Thoracic aorta (tissue), 2 donors: ENCODE measurements at places on chromosomes 1 and 21.

DNA sequence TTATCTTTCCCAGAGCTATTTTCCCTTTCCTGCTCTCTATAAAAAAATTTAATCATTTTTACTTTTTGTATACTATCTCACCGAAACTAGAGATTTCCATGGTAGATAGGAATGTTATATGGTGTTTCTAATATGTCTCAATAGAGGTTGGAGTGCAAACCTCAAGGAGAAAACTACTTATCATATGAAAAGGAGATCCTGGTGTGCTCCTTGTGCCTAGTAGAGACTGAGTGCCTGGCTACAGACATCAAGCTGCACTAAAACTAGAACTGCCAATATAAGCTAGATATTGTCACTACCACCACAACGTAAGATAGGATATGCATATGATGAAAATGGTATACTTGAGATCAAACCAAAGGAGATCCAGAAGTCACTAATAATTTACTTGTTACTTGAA lies 67.0 kb downstream of the RGS18 start:
- DNase-seq, result no peak

DNA sequence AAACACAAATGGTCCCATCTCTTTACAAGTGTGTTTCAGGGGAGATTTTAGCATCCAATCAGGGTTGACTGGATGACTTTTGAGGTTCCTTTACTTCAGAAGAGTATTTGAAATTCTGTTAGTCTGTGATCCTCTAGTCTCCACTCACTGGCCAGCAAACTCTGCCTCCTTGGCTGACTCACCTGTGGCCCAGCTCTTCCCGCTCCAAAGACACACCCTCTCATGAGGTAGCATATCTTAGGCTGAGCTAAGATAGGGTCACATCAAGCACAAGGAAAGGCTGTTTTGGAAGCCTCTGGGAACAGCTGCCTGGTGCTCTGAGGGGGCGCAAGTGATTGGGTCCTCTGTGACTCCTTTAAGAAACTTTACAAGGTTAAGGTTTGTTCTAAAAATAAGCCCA lies 102.3 kb upstream of the FGGY start:
- DNase-seq, result no peak

- no peak for DNase-seq
Measured at GRCh38 chr21:42581993-42582786, 68.5 kb downstream of the SLC37A1 start.

DNA sequence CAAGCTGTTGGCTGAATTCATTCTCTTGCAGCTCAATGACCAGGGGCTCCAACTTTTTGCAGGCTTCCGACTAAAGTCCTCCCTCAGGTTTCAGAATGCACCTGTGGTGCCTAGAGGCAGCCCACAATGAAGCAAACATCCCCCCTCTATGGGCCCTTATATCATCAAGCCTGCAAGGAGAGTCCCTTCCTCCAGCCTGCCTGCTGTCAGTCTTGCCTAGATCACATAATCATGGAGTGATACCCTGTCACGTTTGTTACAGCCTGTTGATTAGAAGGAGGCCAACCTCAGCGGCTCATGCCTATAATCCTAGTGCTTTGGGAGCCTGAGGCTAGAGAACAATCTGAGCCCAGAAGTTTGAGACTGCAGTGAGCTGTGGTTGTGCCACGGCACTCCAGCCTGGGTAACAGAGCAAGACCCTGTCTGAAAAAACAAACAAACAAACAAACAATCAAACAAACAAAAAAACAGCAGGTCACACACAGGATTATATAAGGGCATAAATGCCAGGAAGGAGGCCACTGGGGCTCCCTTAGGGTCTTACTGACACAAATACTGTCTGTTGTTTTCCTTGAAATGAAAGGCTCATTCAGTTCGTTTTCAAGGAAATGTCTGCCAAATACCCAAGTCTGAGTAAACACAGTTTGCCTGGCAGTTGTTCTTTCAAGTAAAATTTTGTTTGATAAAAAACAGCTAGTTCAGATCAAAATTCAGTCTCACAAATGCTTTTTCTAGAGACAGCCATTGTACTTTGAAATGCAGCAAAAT lies 4.7 kb upstream of the SPRR3 start:
- no peak for DNase-seq

DNA sequence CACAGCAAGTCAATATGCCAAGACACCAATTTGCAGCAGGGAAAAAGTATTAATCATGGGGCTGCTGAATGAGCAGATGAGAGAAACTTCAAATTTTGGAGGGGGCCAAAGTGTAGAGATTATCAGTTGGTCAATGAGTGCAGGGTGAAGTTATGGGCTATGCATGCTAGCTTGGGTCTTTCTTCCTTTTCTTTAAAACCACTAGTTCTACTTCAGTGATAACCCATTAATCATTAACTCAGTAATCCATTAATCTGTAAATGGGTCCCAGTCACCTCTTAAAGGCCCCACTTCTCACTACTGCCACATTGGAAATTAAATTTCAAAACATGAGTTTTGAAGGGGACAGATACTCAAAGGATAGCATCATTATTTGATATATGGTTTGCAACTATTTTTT lies 688.6 kb upstream of the ADGRL4 start:
- DNase-seq, result no peak

DNA sequence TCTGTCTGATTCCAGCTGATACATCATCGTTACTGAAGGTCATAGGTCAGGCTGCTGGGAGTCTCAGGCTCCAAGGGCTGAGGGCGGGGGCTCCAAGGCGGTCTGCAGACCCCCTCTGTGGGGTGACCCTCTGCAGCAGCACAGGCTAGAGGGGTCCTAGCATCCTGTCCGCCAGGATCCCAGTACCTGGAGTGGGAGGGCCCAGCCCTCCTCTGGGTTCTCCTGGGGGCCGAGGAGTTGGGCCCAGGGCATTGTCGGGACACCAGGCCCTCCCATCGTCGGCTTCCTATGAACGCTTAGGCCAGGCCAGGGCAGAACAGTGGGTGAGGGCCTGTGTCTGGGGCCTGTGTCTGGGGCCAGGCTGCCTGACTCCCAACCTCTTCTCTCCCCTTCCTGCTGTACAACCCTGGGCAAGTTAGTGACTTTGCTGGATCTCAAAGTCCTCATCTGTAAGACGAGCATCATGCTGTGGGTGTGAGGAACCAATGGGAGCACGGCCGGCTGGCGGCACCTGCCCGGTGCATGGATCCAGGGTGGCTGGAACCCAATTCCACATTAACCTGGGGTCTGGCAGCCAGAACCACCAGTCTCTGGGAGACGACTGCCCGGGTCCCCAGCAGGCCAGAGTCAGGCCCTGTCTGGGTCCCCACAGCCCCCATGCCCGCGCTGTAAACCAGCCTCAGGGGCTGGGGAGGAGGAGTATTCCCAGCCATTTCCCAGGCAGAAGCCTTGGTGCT lies 56.2 kb upstream of the COL18A1 start:
- no peak for DNase-seq

GRCh38 chr1:34070201-34070836 lies 94.7 kb downstream of the CSMD2 start:
- no peak for DNase-seq

DNA sequence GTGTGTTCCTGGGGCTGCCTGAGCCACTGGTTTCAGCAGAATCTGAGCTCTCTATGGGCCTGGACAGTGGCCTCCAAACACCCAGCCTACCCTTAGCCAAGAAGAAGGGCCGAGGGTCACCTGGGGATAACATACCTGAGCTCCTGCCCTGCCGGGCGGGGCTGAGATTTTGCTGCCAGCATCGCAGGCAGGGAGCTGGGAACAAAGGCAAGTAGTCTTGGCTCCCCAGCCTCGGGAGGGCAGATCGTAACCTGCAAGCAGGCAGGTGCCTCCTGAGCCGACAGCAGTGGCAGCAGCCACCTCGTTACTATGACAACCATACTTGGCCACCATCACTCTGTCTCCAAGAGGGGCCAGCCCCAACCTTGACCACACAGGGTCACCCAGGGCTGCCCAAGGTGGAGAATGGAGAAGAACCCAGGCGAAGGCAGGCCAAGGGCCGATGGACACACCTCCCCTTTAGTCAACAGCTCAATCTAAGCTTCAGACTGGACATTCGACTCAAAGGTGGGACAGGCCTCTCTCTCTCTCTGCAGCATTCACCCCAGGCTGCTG lies 54.6 kb downstream of the TOMM20 start:
- no peak for DNase-seq

- no peak for DNase-seq
Measured at GRCh38 chr21:44487831-44488230, 32.5 kb downstream of the LRRC3 start.

DNA sequence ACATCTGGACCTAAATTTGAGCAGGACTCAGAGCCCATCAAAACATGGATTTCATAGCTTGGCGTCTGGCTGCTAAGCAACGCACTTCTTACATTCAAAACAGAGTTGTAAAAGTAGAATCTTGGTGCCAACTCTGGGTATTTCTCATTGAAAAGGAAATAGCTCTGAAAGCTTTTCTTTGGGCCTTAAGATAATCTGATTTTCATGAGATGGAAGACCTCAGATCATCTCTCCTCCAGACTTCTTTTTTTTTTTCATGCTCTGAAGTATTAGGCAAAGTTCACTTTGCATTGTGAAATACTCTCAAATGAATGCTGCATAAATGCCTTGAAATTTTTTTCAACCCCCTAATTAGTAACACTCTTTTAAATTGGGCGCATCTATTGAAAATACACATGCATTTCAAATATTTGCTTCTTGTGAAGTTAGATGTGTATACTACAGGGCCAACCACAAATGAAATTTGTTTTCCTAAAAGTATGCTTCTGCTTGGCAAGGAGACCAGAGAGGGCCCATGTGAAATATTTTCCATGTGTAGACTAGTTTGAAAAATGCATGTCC lies 4.2 kb downstream of the ADAMTS5 start:
- no peak for DNase-seq

DNA sequence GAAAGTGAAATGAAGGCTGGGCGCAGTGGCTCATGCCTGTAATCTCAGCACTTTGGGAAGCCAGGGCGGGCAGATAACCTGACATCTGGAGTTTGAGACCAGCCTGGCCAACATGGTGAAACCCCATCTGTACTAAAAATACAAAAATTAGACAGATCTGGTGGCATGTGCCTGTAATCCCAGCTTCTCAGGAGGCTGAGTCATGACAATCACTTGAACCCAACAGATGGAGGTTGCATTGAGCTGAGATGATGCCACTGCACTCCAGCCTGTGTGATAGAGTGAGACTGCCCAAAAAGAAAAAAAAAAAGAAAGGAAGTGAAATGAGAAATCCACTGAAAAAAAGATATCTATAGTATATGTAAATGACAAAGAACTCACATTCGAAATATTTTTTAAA lies 439.9 kb downstream of the DISC1 start:
- DNase-seq, result no peak

DNA sequence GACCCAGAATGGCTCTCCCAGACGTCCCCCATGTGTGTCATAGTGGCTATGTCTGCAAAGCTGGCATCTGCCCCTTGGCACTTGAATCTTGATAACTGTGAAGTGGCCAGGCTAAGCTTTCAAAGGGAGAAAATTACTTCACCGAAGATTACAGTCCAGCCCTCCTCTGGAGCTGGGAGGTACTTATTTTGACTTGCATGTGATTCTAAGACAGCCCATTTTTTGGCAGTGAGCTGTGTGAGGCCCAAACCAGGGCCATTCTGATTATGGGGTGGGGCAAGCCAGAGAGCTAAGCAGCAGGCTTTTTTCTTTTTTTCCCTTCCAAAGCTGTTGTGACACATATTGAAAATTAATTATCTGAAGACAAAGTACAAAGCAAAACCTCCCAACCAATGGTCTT lies 42.1 kb upstream of the C8B start:
- no peak for DNase-seq

GRCh38 chr1:1371746-1372711 lies 3.0 kb downstream of the AURKAIP1 start:
- DNase-seq, result no peak

- DNase-seq, result no peak
Measured at GRCh38 chr1:58809325-58810010, 25.6 kb upstream of the JUN start.

GRCh38 chr1:29550119-29550841 lies 314.0 kb downstream of the PTPRU start:
- no peak for DNase-seq

GRCh38 chr1:178501705-178502329 lies 5.1 kb upstream of the CLEC20A start:
- no peak for DNase-seq

DNA sequence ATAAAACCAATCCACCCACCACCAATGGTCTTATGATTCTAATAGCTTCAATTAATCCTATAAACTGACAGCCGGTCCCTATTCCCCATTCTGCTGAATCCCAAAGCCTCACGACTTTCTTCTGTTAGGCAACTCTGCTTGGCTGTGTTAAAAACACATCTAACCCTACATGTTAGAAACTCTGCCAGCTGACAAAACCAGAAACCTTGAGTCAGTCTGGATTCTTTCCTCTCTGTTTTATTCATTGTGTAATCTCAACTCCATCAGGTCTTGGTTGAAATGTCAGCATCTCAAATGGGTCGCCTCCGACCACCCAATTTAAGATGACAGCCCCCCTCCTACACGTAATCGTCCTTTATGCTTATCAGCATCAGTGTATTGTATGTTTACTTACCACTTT lies 312.1 kb downstream of the DISC1 start:
- DNase-seq, result no peak

DNA sequence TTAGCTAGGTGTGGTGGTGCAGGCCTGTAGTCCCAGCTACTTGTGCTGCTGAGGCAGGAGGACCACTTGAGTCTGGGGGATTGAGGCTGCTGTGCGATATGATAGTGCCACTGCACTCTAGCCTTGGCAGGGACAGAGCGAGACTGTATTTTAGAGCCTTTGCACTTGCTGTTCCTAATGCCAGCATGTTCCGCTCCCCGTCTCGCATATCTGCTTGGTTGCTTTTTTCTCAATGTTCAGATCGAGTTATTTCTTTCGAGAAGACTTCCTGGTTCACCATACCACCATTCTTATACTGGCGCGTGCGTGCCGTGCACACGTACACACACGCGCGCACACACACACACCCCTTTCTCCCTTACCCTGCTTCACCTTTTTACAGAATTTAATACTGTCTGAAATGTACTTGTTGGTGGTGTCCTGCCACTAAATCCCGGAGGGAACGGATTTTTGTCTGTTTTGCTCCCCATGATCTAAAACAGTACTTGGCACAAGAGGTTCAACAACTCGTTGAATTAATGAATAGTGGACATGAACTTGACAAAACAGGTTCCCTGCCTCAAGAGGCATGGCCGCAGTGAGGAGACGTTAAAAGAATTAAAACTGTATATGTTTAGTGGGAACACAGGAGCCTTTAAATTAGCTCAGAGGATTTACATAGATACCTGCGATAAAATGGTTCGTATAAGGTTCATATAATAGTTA lies 1.1 kb upstream of the RPRD2 start:
- DNase-seq, result no peak

- no peak for DNase-seq
Measured at GRCh38 chr1:186819126-186819525, 9.6 kb upstream of the PLA2G4A start.
